ENCODE measurements at places on chromosomes 16 and 17.

- DNase-seq, result no peak
Observed at GRCh38 chr16:17635183-17635582, 164.4 kb upstream of the XYLT1 start.

DNA sequence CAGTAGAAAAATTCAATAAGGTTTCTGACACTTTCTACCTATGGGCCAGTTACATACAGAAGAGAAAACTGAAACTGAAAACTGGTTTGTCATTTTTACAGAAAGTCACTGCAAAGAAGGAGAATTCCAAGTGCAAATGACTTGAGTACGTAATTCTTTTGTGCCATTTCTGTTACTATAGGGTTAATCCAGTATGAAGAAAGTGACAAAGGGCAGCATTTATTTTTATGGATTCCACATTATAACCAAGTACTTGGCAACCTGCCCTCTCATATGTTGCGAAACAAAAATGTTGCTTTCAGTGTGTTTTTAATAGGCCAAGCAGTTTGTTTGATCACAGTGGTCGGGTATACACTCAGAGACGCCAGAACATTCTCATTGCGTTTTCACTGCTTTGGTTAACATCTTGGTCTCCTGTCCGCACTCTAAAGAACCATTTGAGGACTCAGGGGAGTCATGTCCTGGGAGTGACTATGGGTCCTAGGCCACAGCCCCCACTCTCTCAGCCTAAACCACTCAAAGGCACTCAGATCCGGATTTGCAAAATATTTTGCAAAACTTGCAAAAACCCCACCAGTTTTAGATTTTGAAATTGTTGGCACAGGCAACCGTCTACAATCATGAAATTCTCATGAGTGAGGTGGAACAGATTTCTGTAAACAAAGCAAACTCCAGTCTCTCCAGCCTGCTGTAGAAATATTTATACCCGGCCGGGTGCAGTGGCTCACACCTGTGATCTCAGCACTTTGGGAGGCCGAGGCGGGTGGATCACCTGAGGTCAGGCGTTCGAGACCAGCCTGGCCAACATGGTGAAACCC lies 15.4 kb upstream of the HELZ start:
- DNase-seq, result peak; percentile 44

GRCh38 chr17:7025245-7025644 lies 2.4 kb downstream of the BCL6B start:
- DNase-seq, result no peak

- DNase-seq, result peak; percentile 19
Observed at GRCh38 chr17:2222901-2223616, 80.5 kb downstream of the SMG6 start.

DNA sequence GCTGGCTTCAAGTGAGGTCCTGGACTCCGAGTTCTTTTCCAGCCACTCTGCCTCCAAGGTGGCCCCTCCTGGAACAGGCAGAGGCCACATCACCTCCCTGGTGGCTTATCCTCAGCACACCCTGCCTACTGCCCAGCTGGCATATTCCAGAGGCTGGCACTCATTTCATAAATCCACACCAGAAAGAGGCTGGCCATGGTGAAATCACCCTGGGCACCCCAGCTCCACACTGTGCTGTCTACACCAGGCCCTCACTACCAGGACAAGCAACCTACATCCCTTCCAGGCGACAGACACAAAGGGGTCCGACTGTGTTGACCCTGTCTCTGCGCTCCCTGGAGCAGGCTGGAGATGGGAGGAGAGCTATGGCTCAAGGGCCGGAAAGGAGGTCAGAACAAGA lies 100.2 kb downstream of the C16orf78 start:
- no peak for DNase-seq

GRCh38 chr17:59341922-59342321 lies 10.5 kb downstream of the YPEL2 start:
- DNase-seq, result no peak

GRCh38 chr17:82835122-82835521 lies 4.7 kb downstream of the ZNF750 start:
- DNase-seq, result no peak

DNA sequence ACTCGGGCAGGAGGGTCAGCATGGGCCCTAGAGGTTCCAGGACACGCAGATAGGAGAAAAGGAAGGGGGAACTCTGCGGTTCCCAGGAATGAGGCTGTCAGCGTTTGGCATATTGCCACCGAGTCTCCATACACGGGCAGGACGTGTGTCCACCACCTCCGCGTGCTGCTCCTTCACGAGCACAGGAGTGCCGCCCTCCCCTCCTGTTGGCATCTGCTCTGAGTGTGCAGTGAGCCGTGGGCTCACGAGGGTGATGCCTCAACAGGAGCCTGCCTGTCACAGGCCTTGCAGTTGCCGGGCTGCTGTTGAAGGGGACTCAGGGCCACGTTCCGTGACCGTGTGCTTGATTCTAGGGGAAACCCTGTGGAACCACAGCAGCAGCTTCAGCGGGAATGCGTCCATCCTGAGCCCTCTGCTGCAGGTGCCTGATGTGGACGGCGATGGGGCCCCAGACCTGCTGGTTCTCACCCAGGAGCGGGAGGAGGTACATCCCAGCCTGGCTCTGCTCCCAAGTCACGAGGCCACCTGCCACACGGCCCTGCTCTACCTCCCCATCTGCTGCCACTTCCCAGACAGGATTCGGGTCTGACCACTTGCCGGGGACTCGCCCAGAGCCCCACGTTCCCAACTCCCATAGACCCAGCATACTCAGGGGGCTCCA lies 14.6 kb downstream of the RGS11 start:
- no peak for DNase-seq

DNA sequence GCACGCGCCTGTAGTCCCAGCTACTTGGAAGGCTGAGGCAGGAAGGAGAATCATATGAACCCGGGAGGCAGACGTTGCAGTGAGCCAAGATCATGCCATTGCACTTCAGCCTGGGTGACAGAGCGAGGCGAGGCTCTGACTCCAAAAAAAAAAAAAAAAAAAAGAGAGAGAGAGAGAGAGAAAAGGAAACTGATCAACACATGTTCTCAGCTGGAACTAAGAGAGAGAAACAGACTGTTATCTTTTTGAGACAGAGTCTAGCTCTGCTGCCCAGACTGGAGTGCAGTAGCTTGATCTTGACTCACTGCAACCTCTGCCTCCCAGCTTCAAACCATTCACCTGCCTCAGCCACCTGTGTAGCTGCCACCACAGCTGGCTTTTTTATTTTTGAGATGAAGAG lies 60.4 kb downstream of the STH start:
- DNase-seq, result no peak

GRCh38 chr16:70726892-70727361 lies 41.1 kb upstream of the MTSS2 start:
- no peak for DNase-seq

DNA sequence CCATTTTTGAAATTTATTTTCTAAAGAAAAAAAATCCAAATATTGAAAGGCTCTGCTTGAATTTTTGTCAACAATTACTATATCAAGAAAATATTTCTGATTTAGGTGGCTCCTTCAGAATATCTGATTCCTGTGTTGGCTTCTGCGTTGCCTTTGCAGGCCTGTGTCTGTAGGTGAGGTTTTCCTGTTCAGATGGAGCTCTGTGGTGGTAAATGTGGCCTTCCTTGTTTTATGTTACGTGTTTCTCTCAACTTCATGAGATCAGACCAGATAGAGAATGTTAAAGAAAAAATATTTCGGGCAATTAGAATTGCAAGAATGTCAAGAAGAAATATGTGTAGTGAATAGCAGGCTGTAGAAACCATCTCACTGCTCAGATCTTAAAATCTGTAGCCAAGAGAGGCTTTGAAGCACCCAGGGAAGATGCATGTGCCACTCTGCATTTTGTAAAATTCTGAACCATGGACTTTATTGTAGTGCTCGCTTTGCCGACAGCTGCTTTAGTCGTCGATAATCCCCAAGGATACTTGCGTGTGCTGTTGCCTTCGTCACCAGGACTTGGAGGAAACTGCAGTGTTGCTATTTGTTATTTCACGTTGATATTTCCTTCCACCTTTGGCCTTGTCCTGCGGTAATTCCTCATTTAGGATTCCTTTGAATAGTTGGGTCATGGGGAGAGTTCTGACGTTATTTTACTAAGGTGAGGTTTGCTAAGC lies 69.9 kb downstream of the RPTOR start:
- DNase-seq, result no peak

GRCh38 chr17:55699181-55699860 lies 23.3 kb downstream of the TMEM100 start:
- DNase-seq, result no peak

DNA sequence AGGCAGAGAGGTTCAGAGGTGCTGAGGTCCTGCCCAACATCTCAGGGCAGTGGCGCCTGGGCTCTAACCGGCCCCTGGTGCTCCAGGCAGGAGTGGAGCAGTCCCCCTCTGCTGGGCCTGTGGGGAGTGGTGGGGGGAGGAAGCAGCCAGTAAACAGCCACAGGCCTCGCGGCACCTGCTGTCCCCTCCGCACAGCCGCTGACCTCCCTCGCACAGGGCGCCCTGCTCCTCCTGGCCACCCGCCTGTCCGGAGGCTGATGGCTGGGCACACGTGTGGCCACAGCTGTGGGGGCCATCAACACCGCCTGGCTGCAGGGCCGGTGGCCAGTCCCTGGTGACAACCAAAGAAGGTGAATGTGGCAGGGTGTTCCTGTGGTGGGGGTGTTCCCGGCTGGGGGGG lies 36.8 kb upstream of the PABPN1L start:
- no peak for DNase-seq

DNA sequence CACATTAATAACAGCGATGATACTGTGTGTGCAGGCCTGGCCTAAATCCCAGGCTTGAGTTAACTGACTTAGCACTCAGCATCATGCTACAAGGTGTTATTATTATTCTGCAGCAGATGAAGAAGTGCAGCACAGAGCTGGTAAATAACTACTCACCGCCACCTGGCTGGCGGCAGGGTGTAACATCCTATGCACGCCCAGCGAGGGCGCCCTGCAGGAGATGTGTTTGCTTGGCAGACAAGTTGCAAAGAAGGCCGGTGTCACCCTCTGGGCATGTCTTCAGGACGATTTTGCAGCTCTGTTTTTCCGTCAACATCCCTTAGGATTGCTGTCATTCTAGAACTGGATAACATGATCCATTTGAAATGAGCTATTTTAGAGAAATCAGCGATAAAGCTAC lies 30.1 kb downstream of the DNAH9 start:
- no peak for DNase-seq

GRCh38 chr16:56807011-56807675 lies 57.9 kb upstream of the SLC12A3 start:
- DNase-seq, result peak; percentile 92

DNA sequence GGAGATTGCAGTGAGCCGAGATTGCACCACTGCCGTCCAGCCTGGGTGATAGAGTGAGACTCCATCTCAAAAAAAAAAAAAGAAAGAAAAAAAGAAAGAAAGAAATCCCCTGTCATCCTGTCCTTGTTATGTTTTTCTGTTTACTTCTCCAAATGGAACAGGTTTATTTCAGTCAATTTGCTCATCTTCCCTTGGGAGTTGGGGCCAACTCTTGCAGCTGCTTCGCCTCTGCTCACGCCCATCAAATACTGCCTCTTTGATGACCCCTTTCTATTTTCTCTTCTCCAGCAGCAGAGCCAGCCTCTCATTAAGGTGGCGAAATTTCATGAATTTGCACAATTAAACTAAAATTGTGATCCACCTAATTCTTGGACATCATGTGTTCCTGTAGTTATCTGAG lies 173.4 kb downstream of the ZNF18 start:
- DNase-seq, result no peak

DNA sequence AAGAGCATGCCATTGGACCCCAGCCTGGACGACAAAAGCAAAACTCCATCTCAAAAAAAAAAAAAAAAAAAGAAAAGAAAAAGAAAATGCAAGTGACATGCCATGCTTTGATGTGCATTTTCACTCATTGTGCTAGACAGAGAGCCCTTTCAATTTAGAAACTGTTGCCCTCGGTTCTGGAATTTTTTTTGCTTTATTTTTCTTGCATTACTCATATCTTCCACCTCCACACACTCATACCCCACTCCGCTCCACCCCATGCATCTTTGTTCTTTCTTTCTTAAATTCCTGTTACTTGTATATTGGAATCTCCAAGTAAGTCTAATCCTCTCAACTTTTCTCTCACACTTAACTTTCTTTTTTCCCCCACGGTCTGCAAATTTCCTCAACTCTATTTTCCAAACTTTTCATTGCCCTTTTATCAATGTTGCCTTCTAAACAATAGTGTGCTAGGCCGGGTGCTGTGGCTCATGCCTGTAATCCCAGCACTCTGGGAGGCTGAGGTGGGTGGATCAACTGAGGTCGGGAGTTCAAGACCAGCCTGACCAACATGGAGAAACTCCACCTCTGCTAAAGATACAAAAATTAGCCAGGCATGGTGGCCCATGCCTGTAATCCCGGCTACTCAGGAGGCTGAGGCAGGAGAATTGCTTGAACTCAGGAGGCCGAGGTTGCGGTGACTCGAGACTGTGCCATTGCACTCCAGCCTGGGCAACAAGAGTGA lies 16.8 kb upstream of the SUZ12 start:
- peak; percentile 47 for DNase-seq

GRCh38 chr16:497258-497657 lies 30.3 kb upstream of the CAPN15 start:
- no peak for DNase-seq

DNA sequence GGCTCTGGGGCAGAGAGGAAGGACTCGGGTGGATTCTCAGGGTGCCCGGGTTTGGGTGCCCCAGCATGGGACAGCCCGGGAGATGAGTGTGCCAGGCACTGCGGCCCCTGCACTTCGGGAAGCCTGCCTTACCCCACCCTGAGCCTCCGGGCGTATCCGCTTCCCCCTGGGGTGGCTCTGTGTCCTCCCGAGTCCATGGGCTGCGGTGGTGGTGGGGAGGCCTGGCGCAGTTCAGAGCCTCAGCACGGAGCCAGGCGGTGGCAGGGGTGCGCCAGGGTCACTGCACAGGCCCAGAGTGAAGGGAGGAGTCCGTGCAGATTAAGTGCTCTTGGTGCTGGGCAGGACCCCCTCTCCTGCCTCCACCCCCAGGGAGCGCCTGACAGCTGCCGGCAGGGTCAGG lies 20.7 kb downstream of the MYBBP1A start:
- DNase-seq, result no peak

DNA sequence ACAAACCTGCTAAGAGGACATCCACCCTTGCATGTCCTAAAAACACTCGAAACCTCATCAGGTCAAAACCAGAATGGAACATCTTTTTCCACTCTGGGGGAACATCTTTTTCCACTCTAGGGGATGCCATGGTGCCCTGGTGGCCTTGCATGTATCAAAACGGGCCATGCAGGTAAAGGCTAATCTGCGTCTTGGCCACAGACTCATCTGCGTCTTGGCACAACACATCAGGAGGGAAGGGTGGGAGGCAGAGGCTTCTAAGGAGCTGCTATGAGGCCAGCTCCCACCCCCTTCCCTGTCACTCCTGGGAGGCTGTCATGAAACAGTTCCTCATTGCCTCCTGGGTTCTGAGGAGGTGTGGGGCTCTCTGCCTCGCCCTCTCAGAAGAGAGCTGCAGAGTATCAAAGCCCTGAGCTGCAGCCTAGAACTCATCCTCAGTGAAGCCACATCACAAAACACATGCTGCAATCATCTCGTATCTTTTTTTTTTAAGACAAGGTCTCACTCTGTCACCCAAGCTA lies 27.6 kb downstream of the PARN start:
- DNase-seq, result no peak

- DNase-seq, result peak; percentile 94
Observed at GRCh38 chr17:62790564-62790986, 17.5 kb downstream of the MARCHF10 start.

- DNase-seq, result no peak
Observed at GRCh38 chr16:6536411-6536810, 796.2 kb upstream of the RBFOX1 start.

- no peak for DNase-seq
Observed at GRCh38 chr17:17538417-17539391, 42.5 kb upstream of the RASD1 start.

Data from ELR (cell line).